ENCODE measurements at places on chromosomes 11 and 22.

DNA sequence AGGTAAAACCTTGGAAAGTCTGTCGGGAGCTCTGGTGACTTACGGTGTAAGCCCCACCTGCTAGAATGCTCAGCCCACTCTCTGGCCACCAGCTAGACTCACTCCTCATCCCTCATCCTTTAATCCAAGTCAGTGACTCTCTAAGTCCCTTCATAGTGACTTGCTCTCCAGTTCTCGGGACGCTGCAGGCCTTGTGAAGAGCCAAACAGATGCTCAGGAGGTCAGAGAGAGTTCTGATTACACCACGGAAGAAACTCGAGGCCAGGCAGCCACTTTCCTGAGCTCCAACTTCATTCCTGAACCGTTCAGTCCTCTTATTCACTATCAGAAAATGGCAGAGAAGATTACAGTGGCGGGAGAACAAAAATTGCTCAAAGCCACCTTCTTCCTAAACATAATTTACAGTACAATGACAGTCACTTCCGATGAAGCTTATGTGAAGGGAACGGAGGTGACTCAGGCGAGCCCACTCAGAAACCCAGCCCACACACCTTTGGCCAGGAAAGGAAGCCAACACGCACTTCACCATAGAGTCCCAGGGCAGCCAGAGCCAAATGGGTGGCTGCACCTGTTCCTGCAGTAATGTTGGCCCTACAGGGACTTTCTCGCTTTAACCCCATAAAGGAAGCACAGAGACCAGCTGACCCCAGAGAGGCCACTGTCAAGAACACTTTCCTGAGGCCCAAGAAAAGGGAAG lies 100.4 kb downstream of the GALNT18 start:
- no peak for DNase-seq

DNA sequence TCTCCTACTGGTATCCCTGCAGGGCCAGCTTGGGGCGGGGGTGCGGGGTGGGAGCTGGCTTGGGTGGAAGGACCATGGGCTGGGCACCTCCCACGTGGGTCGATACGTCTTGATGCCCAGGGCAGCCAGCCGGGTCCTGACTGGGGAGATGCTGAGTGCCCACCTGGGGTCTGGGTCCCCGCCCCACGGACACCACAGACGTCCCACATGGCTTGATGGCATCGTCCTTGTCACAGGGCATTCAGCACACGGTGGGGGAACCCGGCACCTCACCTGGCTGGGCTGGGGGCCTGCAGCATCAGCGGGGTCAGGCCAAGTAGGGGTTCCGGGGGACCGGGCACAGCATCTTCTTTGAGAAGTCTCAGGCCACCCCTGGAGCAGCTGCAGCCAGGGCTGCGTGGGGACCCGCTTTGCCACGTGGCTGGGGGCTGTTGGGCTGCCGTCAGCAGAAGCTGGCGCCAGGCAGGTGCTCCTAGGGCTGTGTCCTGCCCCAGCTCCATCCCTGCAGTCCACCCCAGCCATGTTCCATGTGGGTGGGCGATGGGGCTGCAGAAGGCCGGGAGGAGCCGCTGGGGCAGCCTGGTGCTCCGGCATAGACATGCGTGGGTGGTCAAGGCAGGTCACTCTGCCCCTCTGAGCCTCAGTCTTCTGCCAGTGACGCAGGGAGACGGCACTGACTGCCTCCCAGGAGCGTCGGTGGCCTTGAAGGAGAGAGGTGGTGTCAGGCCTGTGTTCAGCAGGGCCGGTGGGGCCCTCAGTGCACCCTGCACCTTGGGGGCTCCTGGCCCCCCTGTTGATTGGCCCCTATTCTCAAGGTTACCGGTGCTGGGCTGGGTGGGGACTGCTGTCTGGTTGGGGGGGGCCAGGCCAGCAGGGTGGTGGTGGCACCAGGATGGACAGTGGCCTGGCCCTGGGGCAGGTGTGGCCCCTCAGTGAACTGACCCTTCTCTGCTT lies 8.4 kb downstream of the SELENOO start:
- no peak for DNase-seq

GRCh38 chr11:20099527-20099926 lies 60.7 kb downstream of the DBX1 start:
- no peak for DNase-seq

- peak; percentile 69 for DNase-seq
These were observed 140.2 kb upstream of the TIMP3 start for GRCh38 chr22:32661296-32661695.

DNA sequence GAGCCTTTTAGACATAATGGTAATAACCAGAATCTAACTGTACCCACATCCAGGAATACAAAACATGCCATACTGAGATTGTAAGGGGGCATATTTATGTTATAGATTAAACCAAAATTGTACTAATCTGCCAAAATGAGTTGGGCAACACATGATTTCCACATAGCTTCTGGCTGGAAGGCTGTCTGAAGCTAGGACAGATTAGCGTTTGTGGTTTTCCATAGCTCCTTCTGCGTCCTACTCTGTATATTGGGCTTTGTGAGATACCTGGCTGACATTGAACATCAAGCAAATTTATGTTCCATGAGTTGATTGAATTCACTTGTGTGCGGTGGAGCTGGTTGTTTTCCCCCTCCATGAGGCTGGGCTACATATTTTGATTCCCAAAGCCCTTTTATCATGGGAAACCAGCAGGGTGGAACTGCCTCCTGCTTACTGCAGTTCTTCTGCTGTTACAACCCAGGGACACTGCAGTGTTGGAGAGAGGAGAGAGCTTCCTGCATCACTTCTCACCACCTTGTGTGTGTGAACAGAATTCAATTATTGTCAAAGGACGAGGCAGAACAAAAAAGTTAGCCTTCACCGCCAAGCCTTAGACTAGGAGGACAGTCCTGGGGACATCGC lies 114.9 kb downstream of the C11orf91 start:
- DNase-seq, result no peak

- DNase-seq, result no peak
These were observed 16.1 kb downstream of the C2CD3 start for GRCh38 chr11:74154620-74155281.
